Stimulated activated CD8-positive, alpha-beta memory T cell treated with anti-CD3 and anti-CD28 coated beads, Interleukin-7, amount 100 ng/mL, for 1 hour (primary cell): ENCODE measurements at places on chromosomes 6 and 20.

DNA sequence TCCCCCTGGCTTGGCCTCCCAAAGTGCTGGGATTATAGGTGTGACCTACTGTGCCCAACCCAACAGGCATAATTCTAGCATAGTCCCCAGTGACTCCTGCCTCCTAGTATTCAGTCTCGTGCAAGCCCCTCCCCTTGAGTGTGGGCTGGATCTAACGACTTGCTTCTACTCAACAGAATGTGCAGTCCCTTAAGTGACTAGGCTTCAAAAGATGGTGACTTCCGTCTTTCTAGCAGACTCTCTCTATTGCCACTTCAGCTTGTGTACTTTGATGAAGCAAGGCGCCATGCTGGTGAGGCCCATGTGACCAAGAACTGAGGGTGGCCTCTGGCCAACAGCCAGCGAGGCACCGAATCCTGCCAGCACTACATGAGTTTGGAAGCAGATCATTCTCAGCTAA, 109.6 kb upstream of the TRAF3IP2 start:
- no peak for DNase-seq

DNA sequence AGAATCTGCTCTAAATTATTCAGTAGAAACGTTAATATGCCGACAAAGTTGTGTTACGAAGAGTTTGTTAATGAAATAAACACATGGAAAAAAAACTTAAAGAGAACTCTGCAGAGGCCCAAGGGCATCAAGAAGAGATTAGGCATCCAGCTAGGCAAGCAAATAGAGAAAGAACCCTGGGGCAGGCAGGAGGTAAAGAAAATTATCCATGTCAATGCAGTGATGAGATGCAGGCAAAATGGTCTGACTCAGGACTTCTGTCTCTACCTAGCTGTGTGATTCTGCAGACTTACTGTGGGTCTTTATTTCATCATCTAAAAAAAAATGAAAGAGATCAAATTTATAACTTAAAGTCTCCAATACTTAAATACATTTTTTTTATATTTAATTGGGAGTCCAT, 448.0 kb downstream of the HAO1 start:
- DNase-seq, result no peak

DNA sequence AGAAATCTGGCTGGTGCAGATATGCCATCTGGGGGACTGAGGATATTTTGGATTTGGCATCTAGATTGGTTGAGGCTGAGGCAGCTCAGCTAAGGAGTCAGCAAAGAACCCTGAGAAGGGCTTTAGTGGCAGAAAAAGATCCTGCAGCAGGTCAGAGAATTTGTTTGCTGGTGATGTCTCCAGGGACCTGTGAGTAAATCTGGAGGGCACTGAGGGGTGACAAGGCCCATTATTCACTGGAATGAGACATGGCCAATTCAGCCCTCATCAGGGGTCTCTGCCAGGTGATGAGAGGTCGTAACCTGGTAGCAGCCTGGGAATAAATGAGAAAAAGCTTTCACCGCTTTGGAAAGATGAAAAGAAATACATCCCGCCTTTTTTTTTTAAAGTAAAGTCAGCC, 118.3 kb upstream of the FBXL4 start:
- DNase-seq, result no peak

DNA sequence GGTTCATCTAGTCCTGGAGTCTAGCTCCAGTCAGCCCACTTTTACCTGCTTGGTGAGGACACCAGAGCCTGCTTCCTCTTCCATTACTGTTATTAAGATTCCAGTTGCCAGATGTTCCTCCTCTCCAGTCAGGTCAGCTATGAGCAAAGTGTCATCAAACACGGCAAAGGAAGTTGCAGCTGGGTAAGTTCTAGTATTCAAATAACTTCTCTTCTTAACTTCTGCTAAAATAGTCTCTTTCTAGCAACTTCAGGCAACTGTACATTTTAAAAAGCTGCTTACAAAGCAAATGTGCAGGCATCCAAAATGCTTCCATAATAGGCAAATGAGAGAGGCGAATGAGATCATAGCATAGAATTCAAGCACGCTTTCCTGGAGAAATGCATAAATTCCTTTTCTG, 18.4 kb upstream of the MRPS18A start:
- no peak for DNase-seq

DNA sequence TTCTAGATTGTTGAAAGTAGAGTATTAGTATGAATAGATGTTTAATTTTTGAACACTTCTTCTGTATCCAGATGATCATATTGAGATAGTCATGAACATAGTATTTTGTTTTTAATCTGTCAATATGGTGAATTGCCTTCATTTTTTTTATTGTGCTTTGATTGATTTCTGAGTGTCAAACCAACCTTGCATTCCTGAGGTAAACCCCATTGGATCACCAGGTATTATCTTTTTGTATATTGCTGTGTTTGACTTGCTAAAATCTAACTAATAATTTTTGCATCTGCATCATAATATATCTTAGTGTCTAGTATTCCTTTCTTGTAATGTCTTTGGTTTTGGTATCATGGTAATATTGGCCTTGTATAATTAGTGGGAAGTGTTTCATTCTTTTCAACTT, 25.5 kb downstream of the SERPINB1 start:
- DNase-seq, result no peak

DNA sequence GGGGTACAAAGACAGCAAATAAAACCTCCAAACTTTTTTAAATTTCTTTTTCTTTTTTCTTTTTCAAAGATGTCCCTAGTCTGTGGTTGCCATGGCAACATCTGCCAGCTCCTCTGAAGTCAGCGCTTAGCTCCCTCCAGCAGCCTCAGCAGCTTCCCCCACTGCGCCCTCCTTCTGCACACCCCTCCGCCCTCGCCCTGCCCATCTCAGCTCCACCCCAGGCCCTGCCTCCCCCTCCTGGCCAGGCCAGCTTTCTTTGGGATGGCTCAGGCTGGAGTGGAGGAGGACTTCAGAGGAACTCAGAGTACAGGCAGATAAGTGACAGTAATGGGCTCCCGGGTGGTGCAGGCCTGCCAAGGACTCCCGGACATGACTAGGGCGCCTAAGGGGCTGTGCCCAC, 104.6 kb downstream of the LRFN2 start:
- DNase-seq, result no peak
